ENCODE measurements at places on chromosomes 13 and 19.

DNA sequence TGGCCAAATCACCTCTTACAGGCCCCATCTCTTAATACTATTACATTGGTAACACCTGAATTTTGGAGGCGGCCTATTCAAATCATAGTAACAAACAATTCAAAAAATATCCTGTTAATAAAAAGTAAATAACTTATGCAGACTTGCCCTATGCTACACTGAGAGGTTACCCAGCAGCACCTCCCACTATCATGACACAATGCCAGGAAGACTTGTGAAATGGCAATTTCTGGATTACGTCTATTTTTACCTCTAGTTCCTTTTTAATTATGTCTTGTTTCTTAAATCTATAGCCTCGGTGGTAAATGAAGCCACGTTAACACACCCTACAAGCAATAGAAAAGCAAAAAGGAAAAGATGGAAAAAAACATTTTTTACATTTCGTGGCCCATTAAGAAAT lies 6.2 kb upstream of the DZIP1 start:
- no peak for DNase-seq

GRCh38 chr19:43518051-43518450 lies 8.9 kb downstream of the ETHE1 start:
- DNase-seq: no peak

DNA sequence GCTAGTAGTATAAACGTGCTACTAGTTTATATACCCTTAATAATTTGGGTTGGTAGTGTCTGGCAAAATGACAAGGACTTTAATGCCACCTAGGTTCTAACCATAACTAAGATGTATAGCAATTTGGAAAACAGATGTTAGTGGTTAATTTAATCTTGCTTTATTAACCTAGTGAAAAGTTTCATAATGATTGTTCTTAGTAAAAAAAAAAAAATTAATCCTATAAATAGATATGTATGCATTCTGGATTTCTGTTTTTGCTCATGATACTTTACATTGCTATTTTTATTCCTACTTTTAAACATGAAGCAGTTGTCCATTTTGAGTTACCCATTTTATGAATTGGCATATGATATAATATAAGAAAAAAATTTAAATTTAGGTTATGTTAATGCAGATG lies 36.3 kb downstream of the DGKH start:
- no peak for DNase-seq

DNA sequence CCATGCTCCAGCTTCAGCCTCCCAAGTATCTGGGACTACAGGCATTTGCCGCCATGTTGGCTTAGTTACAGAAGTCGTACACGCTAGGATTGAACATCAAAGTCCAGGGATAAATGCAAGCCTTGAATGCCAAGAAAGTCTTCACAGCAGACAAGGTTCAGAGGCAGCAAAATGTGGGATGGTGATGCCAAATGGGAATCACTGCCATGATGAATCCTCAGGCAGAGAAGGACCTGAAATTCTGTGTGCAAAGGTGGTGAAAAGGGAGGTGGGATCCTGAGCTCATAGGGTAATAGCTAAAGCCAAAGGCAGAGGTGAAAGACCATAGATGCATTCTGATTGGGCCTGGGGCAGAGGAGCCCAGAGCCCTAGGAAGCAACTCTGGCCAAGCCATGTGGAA lies 79.3 kb upstream of the STK24 start:
- no peak for DNase-seq

DNA sequence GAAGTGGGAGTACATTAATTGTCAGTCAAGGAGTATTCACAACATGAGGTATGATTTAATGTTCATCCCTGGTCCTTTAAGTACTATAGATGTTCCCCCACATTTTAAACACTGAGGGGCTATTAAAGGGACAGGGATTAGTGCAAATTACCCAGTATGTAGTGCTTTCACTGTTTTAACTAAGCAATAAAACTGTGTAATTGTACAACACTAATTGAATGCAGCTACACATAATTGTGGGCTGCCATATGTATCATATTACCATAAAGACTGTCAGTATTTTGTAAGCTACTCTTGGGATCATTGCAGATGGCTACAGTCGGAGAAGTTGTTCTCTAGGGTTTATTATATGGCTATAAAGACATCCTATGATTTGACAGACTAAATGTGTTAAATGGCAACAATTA lies 316.6 kb downstream of the DCLK1 start:
- DNase-seq: no peak

GRCh38 chr13:46071590-46072249 lies 19.2 kb upstream of the ZC3H13 start:
- DNase-seq: no peak

DNA sequence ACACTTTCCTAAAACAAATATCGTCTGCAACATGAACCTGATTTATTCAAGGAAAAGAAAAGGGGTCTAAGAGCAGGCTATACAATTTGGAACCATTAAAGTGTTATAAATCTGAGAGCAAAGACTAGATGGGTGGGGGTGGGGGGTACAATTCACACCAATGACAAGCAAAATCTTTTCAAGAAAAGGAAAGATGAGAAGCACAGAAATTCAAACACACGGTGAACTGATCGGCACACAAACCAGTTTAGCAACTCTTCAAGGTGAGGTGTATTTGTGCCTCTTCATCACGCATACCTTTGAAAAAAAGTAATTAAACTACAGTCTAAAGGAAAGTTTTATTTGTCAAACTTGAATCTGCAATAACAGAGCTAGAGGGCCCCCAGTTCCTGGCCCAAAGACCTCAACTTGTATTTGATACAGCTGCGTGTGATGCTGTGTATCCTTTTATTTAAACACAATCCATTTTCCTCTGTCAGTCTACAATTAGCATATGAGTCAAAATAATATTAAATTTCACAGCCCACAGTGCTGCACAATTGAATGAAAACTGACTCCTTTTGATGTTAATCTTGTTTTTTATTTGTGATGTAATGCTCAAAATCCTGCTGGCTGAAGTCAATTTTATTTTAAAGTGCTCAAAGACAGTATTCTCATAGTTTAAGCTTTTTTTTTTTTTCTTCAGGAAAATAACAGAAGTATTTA lies 14.2 kb downstream of the EFNB2 start:
- no peak for DNase-seq

DNA sequence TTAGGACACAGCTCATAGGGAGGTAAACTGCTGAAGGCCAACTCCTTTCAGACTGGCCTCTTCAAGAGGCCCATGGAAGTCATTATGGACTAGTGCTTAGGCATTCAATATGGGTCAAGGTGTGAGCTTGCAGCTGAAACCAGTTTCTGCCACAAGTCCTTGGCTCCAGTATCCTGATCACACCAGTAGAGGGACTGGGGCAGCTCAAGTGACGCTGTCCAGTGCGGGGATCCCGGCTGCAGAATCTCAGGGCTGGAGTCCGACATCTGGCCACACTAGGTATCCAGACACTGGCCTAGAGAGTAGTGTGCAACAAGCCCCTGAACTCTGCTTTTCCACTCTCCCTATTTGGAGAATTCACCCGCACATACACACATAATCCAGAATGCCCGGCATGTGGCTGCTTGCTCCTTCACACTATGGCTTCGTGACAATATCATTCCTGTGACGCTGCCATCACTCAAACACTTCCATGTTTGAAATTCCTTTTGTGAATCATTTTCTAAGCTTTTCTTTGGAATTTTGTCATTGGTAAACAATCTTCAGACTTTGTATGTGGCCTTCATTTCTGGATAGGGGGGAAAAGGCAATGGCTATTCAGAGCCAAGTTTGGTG lies 425.1 kb downstream of the EFNB2 start:
- DNase-seq: no peak

Data from CD4-positive, alpha-beta T cell treated with Interleukin-6 at 100 ng/mL for 8 hours (primary cell).